Aortic smooth muscle cell (primary cell): ENCODE measurements at places on chromosomes 1 and 21. TPM values are rescaled to one million over a fixed set of nuclear protein-coding genes. Genes with fewer than 3 reads are reported as not detected.

DDR2 gene
- total RNA-seq, result 178 and 197 TPM in 2 replicates

MMP23B gene
- 1.7 and 1.8 TPM in 2 replicates for total RNA-seq

MYCL gene
- total RNA-seq, result 0.12 and 0.26 TPM in 2 replicates

ACBD6 gene
- total RNA-seq, result 61.1 and 62.9 TPM in 2 replicates

S100A13 gene
- total RNA-seq, result 239 and 295 TPM in 2 replicates

TSTD1 gene
- 12.3 and 26.7 TPM in 2 replicates for total RNA-seq

IGSF21 gene
- total RNA-seq, result not detected in 2 replicates

BGLAP gene
- total RNA-seq, result 0.13 TPM in 1 of 2 replicates, not detected in the other

GNAT2 gene
- total RNA-seq, result 0.19 and 0.40 TPM in 2 replicates

ADAMTS4 gene
- total RNA-seq, result 4.2 and 7.5 TPM in 2 replicates

ZBED6 gene
- 7.7 and 8.3 TPM in 2 replicates for total RNA-seq
